NCI-H187 treated with DMSO at 0.1 percent for 48 hours (cell line): ENCODE measurements at places on chromosomes 12 and 14.
A peak's percentile ranks its signal among the peaks of the same experiment; 100 is the strongest.

GRCh38 chr14:35818346-35819115, 7.6 kb upstream of the BRMS1L start:
- DNase-seq: no peak

GRCh38 chr12:26654623-26655022, 178.4 kb downstream of the ITPR2 start:
- no peak for DNase-seq

GRCh38 chr12:94762259-94762942, 112.0 kb upstream of the TMCC3 start:
- DNase-seq: no peak

GRCh38 chr12:107571492-107571891, 114.1 kb upstream of the PWP1 start:
- no peak for DNase-seq

DNA sequence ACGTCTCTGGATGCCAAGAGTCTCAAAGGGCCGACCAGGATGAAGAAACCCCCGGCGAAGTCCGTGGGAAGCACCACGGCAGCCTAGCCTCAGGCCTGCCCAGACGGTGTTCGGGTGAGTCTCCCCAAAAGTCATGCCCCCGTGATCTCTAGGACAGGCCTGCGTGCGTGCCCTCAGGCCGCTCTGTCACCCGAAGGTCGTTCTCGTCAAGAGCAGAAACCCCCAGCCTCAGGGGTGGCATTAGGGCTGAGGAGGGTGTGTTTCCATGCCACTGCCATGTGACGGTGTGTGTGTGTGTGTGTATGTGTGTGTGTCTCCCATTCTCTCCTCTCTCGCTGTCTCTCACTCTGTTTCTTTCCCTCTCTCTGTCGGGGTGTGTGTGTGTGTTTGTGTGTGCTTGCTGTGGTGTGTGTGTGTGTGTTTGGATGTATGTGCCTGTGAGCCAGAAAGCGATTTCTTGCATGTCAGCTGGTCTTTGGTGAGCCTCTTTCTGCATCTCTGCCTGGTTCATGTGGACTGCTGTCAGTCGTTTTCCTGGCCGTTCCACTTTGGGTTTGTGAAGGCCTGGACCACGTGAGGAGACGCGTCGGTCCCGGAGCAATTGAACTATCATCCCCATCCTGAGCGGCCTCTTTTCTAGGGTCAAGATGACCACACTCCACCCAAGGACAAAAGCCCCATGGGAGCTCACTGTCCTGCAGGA, 772.5 kb upstream of the ALG10B start:
- no peak for DNase-seq

- no peak for DNase-seq
Measured at GRCh38 chr14:73342670-73343069, 105.4 kb downstream of the PAPLN start.

DNA sequence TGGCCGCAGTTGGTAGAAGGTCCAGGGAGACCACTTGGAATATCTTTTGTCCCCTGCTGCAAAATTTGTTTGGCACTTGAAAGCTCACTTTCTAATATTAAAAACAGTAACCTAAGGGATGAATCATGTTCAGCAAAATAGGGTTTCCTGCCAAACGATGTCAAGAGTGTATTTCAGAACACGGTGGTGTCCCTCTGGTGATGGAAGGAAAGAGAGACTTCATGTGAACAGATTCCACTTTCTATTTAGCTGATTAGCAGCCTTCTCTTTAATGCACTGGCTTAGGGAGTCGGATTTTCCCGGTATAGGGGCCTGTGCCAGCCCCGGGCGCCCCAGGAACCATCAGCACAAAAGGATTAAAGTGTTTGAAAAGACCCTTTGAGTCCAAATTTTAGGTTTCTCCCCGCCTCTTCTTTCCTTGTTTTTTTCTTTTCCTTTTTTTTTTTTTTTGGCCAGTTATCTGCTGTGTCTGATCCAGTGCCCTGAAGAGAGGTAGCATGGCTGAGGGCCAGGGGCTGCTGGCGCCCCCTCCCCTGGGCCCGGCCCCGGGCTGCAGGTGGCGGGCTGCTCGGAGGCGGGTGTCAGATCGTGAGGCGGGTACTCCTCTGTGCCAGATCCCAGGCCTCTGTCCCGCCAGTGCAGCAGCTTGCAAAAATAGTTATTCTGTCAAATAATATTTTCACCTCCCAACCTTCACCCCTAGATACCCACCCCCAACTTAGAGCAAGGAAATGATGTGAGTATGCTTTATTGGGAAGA, 88.3 kb downstream of the TESC start:
- no peak for DNase-seq

GRCh38 chr14:55122440-55122986, 6.5 kb upstream of the LGALS3 start:
- no peak for DNase-seq

DNA sequence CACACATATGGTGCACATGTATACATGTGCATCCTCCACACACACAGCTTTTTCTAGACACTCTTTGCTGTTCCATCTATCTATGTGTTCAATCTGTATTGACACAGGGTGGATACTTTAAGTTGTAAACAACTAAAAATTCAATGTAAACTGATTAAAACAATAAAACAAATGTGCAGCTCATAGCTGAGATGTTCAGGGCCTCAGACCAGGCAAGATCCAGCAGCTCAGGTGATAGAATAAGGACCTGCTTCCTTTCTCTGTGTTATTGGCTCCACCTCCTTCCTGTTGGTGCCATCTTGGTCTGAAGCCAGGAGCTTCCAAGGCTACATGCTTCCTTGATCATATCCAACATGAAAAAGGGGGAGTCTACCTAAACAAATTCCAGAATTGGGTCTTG, 158.1 kb upstream of the RFLNA start:
- DNase-seq: no peak

DNA sequence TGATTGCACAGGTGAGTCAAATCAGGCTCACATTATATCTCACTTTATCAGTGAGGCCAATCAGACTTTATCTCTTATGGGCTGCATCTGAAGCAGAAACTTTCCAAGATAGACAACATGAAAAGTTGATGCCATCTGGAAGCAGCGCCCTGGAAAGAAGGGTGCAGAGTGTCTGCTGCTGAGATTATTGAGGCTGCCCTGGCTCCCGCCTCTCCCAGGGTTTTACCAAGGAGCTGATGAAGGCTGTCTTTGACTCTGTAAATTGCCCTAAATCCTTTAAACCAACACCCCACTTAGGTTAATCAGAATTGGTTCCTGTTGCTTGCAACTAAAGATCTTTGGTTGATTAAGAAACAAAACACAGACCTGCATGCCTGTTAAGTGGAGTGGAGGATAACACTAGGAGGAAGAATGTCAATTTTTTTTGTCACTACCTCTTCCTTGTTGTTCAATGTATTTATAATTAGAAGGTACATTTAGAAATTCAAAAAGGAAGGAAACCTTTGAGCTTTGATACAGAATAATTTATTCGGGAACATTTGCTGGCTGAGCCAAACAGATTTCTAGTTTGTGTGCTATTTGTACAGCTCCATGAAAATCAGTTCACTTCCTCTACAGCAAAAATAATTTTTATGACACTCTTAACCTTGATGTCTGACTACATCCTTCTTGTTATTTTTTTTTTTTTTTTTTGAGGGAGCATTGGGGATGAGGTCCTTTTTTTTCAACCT, 104.1 kb downstream of the VEZT start:
- DNase-seq: no peak

GRCh38 chr14:34797747-34798583, 77.2 kb downstream of the BAZ1A start:
- DNase-seq: no peak

GRCh38 chr14:72054911-72055310, 122.7 kb downstream of the RGS6 start:
- DNase-seq: no peak

GRCh38 chr12:119060847-119061796, 79.8 kb downstream of the SRRM4 start:
- peak; percentile 47 for DNase-seq

GRCh38 chr12:16622338-16622737, 16.4 kb upstream of the LMO3 start:
- DNase-seq: no peak

DNA sequence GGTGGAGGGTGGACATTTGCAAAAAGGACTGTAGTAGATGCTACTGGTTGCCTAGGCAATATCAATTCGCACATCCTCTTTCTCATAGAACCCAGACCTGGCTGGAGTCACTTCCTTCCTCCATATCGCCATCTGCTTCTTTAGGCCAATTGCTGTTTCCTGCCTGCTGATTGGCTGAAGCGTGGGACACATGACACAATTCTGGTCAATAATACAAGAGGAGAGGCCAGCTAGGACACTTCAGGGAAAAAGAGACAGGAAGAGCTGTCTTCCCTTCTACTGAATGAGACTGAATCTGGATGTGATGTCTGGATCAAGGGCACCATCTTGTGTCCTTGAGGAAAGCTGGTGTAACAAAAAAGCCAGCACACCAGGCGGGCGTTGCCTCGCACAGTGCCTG, 53.8 kb downstream of the TRPV4 start:
- DNase-seq: no peak

GRCh38 chr12:48858043-48858442, 6.1 kb upstream of the DDX23 start:
- no peak for DNase-seq

DNA sequence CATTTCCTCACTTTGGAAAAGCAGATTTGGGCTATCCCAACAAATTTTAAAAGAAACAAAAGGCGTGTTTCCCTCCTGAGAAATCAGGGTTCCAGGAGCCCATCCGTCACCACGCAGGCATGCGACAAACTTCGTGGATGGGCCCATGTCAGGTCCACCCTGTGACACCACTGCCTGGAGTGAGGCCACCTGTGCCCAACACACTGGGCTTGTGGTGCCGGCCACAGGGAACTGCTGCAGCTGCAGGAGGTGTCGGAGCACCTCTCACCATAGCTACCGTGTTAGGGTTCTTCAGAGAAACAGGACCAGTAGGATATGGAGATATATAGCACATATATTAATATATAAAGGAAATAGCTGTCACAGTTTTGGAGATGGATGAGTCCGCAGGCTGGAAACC, 53.0 kb upstream of the BCL11B start:
- DNase-seq: no peak

- DNase-seq: no peak
Measured at GRCh38 chr12:39815746-39816145, 196.1 kb upstream of the ABCD2 start.

DNA sequence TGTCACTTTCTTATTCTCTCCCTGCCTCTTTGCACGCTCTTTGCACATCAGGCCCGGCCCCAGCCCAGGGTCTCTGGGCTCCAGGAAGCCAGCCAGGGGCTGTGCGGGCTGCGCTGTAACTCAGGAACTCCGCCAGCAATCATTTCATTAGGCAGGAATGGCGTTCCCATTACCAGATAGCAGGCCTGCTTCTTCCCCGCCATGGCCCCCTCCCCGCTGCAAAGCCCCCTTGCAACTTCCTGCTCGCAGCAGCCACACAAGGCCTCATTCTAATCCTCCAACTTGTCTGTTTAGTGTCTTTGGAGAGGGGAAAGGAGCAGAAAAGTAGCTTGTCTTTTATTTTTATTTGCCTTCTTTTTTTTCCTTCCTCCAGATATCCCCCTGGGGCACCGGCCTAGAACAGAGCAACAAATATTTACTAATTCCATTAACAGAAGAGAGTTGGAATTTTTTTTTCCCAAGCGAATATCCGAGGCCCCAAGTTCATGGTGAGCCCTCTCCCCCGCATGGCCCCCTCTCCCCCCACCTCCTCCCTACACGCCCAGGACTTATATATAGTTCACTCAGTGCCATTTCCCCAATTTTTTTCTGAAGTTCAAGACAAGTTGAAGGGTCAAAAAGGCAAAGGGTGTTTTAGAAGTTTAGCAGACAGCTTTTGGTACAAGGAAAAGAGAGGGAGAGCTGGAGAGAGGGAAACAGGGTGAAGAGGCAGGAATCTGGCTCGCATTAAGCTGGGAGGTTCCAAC, 329.4 kb upstream of the TBX3 start:
- no peak for DNase-seq

DNA sequence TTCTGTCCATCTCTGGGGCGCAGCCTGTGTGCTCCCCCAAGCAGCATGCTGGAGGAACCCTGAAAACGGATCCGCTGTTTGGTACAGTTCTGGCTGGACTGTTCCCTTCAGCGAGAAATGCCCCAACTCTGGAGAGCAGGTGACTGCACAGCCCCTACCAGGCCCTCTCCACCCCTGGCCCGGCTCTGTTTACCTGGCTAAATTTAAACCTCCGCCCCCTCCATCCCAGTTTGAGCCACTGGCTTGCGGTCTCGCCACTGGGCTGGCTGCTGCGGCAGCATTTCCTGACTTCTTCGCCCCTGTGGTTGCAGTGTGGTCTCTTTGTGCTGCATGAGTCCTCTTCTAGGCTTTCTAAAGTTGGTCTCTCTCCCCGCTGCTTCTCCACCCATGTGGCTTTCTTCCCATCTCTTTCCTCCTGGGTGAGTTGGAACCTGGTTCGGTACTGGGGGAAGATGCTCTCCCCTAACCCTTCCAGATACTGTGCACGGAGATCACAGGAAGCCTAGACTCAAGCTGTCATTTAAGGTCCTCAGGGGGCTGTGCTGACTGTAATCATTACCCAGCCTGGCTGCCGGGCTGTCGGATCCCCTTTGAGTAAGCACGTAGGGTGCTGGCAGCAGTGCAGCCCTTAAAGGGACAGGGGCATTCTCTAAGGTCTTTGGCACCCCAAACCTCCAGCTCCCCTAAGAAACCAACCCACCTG, 60.6 kb downstream of the FBXL14 start:
- no peak for DNase-seq
